Activated CD4-positive, alpha-beta T cell treated with anti-CD3 and anti-CD28 coated beads, Interleukin-10, Interleukin-2, amounts not matched to agents 100 ng/mL and 50 ng/mL, durations not matched to agents 16 hours and 8 hours (primary cell): ENCODE measurements at places on chromosomes 16 and 17.

GRCh38 chr17:37710344-37710886, 34.4 kb downstream of the HNF1B start:
- DNase-seq = peak; percentile 6

- no peak for DNase-seq
These were observed 4.4 kb downstream of the SEC14L1 start for GRCh38 chr17:77145224-77145611.

GRCh38 chr17:39629898-39630297, 3.1 kb downstream of the PPP1R1B start:
- no peak for DNase-seq

DNA sequence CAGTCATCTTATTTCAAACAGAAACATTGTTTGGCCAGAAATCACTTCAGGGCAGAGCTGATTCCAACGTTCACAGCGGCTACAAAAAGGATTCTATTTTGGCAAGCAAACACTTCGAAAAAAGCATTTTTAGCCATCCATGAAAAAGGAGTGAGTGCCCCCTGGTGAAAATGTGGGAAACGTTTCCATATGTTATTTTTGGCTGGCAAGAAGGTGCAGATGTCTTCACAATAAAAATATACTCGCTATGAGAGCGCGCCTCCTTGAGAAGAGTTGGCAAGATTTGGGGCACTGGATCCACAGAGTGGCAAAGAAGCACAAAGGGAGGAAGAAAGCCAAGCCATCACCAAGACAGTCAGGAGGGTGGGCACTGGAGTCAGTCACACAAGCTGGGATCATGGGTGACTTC, 191.1 kb downstream of the CHD9NB start:
- DNase-seq = no peak

DNA sequence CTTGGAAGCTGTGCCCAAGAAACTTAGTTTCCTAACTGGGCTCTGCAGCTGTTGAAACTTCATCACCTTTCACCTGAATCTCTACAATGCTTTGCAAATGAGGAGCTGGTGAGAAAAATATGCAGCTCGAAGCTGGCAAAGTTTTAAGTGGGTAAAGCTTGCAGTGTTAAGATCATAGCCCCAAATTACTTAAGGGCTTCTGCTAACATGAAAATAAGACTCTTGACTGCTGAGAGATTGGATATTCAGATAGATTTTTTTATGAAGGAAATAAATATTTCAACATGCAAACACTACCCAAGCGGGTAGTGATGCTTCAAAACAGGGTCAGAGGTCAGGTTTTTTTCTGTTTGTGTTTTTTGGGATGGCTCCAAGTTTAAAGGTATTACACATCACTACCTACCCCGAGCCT, 278.7 kb downstream of the FTO start:
- no peak for DNase-seq

DNA sequence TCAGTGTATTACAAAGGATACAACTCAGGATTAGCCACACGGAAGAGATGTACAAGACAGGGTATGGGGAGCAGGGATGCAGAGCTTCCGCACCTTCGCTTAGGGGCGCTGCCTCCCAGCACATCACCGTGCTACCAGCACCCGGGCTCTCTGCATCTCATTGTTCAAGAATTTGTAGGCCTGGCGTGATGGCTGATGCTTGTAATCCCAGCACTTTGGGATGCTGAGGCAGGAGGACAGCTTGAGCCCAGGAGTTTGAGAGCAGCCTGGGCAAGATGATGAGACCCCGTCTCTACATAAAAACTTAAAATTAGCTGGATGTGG, 43.2 kb downstream of the RAB11FIP4 start:
- no peak for DNase-seq

DNA sequence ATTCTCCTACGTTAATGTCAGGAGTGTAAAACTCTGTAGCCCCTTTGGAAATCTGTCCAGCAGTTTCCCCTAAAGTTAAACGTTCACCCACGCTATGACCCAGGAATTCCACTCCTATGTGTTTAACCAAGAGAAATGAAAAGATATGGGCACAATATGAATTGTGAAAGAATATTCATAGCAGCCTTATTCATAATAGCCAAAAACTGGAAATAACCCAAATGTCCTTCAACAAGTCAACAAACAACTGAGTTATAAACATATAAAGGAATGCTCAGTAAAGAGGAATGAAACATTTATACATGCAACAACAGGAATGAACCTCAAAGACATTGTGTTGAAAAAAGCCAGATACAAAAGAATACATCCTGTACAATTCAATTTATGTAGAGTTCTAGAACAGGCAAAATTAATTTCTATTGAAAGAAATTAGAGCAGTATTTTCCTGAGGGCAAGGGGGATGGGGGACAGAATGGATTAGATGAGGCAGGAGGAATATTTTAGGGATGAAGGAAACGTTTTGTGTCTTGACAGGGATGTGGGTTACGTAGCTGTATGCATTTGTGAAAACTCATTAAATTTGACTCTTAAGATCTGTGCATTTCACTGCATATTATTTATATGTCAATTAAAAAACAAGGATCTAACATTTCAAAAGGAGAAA, 286.7 kb upstream of the CDH5 start:
- no peak for DNase-seq

- peak; percentile 98 for DNase-seq
These were observed 17.2 kb downstream of the ADAM11 start for GRCh38 chr17:44775838-44776621.

GRCh38 chr17:82518826-82519810, at the start of gene FOXK2:
FOXK2 (plus strand) TSS chr17:82519732; CDS start chr17:82519889, 157 bp downstream.
- DNase-seq = peak; percentile 97

GRCh38 chr16:12197812-12198211, 221.3 kb downstream of the SNX29 start:
- DNase-seq = no peak

GRCh38 chr17:29237476-29238132, 9.1 kb upstream of the CRYBA1 start:
- DNase-seq = no peak

DNA sequence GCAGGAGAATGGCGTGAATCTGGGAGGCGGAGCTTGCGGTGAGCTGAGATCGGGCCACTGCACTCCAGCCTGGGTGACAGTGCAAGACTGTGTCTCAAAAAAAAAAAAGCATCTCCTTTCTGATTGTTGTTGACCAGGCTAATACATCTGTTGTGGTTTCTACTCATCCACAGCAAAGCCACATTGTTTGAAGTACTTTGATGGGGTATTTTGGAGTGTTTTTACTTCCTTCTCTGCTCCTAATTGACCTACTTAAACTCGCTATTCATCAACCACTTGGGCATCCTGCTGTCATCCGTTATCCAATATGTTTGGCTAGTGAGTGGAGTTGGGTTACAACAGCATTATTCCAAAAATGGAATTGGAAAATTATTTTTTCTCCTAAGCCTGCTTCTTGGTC, 3.5 kb upstream of the CDC27 start:
- DNase-seq = no peak

GRCh38 chr17:49148171-49148570, 15.6 kb downstream of the B4GALNT2 start:
- DNase-seq = no peak

DNA sequence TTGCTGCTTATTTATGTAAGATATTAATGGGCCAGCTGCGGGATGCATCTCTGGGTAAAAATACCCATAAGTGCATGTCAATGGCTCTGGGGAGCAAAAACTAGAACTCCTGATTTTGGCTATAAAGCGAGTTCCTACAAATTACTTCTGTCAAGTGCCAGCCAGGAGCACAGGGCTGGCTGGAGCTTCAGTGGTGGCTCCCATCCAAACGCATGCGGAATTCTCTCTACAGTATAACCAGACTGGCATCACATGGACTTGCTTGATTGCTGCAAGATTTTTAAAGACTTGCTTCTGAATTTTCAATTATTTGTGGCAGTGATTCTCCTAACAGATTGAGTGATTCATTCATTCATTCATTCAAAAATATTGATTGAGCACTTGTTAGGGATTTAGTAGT, 260.9 kb downstream of the PHKB start:
- no peak for DNase-seq

- no peak for DNase-seq
These were observed 232.0 kb downstream of the ENGASE start for GRCh38 chr17:79306424-79307318.

- no peak for DNase-seq
These were observed 2.4 kb upstream of the TEKT3 start for GRCh38 chr17:15343749-15344148.

DNA sequence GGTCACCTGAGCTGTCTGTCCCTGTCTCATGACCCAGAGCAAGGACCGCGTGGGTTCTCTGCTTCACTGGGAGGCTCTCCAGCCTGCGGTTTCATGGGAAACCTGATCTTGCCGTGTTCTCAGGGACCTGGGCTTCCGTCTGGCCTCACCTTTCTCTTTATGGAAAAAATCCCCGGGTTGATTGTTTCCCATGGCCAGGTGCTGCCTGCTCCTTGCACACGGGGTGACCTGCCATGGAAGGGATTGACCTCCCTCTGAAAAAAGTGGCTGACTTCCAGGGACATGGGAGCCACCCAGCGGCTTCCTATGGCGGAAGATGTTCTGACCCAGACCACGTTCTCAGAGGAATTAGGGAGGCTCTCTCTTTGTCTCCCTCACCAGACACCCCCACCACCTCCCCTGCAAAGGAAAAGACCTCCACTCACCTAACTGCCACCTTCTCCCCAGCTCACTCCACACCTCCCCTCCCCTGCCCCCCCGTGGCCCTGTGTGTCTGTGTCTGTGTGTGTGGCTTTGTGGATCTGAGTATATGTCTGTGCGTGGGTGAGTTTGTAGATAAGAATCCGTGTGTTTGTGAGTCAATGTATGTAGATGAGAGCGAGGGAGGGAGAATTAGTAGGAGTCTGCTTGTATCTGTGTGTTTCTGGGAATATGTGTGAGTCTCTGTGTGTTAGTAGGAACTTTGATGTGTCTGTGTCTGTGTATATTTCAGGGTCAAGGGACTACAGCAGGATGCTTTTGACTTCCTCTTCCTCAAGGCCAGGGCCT, 154.6 kb downstream of the NTN1 start:
- no peak for DNase-seq

DNA sequence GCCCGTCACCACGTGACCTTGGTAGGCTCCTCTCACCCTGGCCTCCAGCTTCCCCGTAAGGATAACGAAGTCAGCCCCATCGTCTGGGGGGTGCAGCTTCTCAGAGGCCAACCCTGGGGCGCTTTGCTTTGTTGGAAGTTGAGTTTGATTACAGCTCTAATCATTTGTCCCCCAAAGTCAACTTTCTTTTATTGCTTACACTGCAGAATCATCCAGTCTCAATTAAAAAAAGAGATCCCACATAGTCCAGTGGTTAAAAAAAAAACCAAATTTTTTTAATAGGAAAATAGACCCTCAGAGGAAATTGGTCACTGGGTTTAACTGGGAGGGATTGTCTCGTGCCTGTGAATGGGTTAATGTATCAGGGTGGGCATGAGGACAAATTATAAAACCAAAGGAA, 7.8 kb upstream of the GPRC5C start:
- DNase-seq = no peak

- no peak for DNase-seq
These were observed 22.9 kb upstream of the CDH13 start for GRCh38 chr16:82603784-82604411.

DNA sequence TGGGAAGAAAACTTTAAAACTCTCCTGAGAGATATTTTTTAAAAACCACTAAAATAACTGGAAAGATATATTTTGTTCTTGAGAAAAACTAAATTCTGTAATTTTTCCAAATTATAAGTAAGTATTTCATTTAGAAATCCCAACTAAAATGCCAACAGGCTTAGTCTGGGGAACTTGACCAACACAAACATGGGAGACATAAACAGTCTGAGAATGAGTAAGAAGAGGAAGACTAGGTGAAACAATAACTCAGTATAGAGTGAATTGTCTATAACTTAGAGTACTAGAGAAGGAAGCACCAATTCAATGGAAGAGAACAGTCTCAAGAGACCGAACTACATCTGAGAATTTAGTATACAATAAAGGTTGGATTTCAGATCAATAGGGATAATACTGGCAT, 2.9 kb downstream of the CMTM1 start:
- DNase-seq = no peak

DNA sequence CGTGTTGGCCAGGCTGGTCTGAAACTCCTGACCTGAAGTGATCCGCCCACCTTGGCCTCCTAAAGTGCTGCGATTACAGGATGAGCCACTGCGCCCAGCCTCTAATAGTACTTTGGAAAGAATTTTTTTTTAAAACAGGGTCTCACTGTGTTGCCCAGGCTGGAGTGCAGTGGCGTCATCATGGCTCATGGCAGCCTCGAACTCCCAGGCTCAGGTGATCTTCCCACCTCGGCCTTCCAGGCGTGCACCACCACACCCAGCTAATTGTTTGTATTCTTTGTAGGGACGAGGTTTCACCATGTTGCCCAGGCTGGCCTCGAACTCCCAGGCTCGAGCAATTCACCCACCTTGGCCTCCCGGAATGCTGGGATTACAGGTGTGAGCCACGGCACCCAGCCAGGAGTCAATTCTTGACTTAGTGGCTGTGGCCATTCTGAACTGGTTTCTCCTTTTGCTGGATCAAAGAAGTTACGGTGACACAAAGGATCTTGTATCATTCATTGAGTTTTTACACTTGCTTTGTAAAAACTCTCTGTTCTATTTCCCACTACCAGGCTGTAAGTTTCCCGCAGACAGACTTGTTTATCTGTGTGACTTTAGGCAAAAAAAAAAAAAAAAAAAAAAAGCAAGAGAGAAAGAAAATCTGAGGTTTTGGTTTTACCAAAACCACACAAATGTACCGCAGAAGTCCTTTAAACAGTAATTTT, 12.7 kb upstream of the COTL1 start:
- DNase-seq = no peak

GRCh38 chr16:74111456-74111982, 185.1 kb upstream of the PSMD7 start:
- DNase-seq = no peak

DNA sequence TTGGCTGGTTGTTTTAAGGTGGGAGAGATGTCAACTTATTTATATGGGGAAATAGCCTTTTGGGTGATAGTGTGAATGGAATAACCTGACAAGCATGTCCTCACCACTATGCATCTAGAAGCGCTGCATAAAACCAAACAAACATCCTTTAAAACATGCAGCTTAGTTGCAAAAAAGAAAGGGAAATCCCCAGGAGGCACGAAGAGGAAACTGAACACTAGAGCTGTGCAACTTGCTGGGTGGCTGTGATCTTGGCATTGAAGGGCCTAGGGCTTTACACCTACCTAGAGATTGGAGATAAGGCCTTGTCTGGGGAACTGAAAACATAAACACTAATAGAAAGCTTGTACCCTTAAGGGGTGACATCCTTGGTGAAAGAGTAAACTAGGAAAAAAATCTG, 7.3 kb downstream of the C16orf54 start:
- DNase-seq = peak; percentile 74

GRCh38 chr17:78144736-78145641, 1.2 kb upstream of the C17orf99 start:
- no peak for DNase-seq

- DNase-seq = no peak
These were observed 186.3 kb upstream of the XYLT1 start for GRCh38 chr16:17657045-17657444.

GRCh38 chr16:15553313-15554088, 89.5 kb downstream of the MARF1 start:
- peak; percentile 47 for DNase-seq

DNA sequence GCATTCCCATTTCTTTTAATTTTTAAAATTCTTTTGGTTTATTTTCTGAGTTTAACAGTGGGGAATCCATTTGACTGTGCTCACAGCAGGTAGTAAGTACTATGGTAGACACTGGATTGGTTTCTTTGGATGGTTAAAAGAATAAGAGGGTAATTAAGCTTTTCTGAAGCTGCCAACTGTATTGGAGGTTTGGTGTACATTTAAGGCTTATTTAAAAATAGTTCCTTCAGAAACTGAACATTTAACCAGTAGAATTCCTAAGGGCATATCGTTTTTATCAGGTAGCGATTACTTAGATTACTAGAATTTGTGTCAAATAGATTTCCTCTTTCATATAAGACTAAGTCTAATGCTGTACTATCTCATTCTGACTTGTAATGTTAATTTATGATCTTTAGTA, 162.4 kb downstream of the PPM1E start:
- DNase-seq = no peak
